CD8-positive, alpha-beta memory T cell (primary cell): ENCODE measurements at places on chromosomes 7 and 10.

DNA sequence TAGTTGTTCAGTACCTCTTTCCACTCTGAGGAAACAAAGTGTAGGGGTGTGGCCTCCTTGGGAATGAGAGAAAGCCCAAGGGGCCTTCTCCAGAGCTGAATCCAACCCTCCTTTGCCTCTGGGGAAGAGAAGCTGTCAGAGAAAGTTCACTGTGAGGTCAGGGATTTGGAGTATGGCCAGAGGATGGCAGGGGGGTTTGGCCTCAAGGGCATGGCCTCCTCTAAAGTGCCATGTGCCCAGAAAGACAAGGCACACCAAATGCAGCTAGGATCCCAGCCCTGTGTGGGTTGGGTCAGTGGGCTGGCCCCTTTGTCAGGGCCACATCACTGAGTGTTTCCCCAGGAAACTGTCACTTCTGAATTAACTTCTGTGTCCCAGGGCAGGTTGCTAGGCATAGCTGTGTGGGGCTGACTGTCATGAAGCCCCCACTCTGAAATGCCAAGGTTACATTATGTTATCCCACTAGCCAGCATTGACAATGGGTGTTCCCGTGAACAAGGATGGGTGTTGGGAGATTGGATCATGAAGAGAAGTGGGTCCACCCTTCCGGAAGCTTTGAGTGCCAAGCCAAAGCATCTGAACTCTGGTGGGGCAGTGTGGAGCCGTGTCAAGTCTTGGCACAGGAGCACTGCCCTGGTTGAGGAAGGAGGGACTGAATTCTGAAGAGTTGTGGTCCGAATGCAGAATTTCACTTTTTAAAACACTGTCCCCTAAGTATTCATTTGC lies 123.3 kb downstream of the ZMIZ1 start:
- DNase-seq: no peak

GRCh38 chr10:48658243-48658974 lies 26.3 kb upstream of the WDFY4 start:
- DNase-seq: peak; percentile 22

DNA sequence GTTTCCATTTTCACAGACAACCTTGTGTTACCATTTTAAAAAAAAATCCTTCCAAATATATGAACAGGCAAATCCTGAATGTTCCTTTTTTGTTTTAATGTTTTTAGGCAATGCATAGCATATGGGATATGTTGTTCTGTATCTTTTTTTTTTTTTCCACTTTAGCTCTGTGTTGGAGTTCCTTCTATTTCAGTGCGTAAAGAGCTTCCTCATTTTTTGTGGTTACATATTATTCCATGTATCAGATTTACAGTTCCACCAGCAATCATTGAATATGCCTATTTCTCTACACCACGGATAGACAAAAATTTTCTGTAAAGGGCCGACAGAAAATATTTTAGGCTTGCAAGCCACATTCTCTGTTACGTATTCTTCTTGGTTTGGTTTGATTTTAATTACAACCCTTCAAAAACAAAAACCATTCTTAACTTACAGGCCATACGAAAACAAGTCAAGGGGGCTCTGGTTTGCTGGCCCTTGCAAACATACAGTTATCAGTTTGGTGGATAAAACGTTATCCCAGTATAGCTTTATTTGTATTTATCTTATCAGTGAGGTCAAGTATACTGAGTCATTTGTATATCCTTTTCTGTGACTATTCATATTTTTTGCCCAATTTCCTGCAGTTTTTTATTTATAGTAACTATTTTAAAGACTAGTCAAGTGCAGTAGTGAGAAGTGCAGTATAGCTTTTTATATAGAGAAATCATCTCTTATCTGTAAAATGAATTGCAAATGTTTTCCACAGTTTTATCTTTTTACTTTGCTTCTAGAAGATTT lies 55.7 kb downstream of the RALA start:
- no peak for DNase-seq

- no peak for DNase-seq
Measured at GRCh38 chr10:73218431-73219191, 28.4 kb downstream of the DNAJC9 start.

GRCh38 chr10:125010362-125010761 lies 68.4 kb downstream of the ZRANB1 start:
- DNase-seq: no peak

- DNase-seq: no peak
Measured at GRCh38 chr7:100968031-100968430, 1.3 kb upstream of the MUC12 start.

GRCh38 chr7:24963218-24963617 lies 16.8 kb downstream of the OSBPL3 start:
- peak; percentile 18 for DNase-seq
